Activated CD8-positive, alpha-beta memory T cell treated with anti-CD3 and anti-CD28 coated beads for 1 hour (primary cell): ENCODE measurements at places on chromosomes 4 and X.

- DNase-seq: no peak
Measured at GRCh38 chr4:165682611-165683010, 190.4 kb upstream of the TLL1 start.

DNA sequence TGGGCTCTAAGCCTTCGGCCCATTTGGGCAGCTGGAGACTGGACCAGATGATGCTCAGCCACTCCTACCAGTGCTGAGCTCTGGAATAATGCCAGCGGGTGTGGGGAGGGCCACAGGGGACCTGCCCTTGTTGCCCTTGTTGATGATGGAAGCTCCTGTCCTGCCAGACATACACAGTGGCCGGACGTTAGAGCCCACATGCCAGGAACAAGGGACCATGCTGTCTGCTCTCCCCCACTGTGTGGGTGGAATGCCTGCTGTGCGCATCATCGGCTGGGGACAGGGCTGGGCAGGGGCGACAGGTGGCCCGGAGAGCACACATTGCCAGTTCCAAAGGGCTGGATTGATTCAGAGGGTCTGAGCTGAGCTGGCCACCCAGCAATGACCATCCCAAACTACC, 2.0 kb downstream of the ABLIM2 start:
- no peak for DNase-seq

DNA sequence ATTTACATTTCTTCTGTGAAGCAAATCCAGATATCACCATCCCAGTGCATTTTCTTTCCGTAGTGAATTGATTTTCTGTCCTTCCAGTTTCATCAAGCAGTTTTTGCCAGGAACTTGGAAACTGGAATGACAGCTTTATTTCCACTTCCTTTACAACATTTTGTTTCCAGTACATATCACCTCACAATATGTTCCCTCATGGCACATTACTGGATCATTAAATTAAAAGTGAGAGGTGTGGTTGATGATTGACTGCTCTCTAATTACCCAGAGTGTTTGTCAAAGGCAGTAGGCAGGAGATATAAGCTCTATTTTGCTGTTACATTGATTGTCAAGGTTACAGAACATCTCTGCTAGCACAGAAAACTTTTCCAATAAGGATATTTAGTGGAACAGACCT, 22.3 kb upstream of the ACE2 start:
- no peak for DNase-seq

GRCh38 chr4:128859887-128860677, 50.6 kb downstream of the JADE1 start:
- no peak for DNase-seq

DNA sequence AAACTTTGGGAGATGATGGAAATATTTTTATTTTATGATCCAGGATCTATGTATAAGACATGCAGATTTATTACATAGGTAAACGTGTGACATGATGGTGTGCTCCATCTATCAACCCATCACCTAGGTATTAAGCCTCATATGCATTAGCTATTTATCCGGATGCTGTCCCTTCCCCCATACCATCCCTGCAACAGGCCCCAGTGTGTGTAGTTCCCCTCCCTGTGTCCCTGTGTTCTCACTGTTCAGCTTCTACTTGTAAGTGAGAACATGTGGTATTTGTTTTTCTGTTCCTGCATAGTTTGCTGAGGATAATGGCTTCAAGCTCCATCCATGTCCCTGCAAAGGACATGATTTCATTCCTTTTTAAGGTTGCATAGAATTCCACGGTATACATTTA, 28.1 kb upstream of the ZCCHC4 start:
- DNase-seq: no peak

DNA sequence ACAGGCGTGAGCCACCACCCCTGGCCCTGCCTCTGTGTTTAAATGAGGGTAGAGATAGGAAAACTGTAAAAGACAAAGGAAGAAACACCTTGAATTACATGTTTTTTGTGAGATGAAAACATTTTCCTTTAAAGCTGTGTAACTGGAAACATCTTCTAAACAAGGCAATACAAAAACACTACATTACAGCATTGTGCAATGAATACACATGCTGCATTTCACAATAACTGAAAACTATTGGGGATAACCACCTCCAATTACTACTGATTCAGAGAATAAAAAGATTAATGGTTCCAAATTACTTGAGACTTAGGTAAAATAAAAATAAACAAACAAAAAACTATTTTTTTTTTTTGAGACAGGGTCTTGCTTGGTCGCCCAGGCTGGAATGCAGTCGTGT, 7.6 kb upstream of the OGT start:
- no peak for DNase-seq

DNA sequence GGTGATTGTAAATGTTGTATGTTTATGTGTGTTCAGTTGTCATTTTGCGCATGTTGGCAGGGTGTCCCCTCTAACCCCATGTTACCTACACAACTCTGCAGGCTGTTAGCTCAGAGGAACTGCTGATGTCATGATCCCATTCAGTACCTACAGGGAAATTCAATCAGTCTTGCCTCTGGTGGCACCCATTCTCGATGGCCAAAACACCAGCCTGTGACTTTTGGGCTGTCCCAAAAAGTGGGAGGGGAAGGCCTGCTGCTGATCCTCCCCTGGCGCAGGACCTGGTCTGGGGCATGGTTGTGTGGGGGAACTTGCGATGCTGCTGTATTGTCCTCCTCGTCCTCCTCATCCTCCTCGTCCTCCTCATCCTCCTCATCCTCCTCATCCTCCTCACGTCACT, 174.5 kb downstream of the DCLK2 start:
- DNase-seq: no peak

- no peak for DNase-seq
Measured at GRCh38 chrX:100297728-100298127, 112.3 kb downstream of the PCDH19 start.

DNA sequence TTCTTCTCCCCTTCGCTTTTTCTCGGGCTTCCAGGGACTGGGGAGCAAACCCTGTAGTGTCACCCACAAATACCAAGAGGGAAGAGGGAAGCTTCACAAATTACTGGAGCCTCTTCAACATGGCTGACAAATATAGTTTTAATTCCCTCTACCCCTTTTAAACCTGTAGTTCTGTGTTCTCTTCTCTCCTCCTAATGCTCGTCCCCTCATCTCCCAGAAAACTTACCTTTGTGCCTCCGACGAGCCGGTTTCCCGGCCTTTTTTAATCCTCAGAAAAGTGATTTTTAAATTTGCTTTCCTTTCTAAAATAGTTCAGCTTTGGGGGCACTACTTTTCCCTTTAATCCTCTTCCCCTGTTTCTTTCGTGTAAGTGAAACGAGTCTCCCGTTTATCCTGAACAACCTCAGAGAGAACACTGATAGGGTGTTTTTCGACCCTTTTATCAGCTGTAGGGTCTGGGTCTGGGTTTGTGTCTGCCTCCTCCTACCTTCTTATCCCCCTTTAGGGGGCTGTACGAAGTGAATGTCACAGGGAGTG, 408 bp downstream of the TET2 start:
- DNase-seq: no peak

GRCh38 chrX:123277821-123278220, 93.7 kb downstream of the GRIA3 start:
- no peak for DNase-seq

GRCh38 chr4:6953751-6954380, 44.2 kb downstream of the TBC1D14 start:
- no peak for DNase-seq

DNA sequence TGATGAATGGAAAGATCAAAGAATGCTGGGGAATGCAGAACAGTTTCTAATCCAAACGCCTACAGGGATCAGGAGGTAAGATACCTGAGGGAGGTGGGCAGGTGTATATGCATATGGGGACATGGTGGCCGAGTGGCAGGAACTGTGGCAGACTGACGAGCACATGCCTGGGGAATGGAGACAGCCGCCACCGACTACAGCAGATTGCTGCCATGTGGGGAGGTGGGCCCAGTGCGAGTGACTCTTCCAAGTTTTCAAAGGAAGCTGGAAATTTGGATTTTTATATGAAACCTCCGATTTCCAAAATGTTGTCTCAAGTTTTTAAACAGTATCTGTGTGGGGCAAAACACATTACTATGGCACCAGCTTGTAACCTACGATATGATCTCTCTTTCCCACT, 9.9 kb downstream of the ZNF827 start:
- no peak for DNase-seq

DNA sequence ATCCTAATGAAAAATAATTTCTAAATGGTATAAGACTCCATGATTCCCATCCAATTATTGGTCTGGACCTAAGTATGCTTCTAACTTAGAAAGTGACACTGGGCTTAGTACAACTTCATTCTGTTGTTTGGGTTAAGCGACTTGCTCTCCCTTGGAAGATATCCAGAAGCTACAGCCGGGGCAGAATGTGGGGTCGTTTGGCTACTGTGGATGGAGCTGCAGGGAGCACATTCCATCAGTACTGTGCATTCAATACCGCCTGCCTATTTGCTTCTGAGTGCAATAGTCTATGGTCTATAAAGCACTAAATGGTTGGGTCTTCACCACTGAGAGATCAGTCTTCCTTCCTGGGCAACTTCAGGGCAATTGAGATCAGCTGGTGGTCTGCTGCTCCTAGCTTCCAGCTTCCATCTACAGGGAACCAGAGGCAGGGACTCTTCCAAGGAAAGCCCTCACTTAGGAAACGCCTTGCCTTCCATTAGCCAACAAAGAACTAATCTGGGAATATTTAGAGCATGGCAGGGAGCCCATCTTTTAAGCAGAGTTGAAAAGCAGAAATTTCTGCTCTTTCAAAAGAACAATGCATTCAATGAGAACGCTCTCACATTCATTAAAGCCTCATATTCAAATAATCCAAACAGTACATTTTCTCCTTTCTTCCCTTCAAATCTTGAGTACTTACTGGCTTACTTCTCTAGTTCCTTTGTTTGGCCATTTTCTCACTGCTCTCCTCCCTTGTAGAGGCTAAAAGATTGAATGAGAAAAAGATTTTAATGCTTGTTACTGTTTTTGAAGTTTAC, 1049.9 kb upstream of the TENM3 start:
- DNase-seq: no peak
